ENCODE measurements at places on chromosomes 6 and 20.

DNA sequence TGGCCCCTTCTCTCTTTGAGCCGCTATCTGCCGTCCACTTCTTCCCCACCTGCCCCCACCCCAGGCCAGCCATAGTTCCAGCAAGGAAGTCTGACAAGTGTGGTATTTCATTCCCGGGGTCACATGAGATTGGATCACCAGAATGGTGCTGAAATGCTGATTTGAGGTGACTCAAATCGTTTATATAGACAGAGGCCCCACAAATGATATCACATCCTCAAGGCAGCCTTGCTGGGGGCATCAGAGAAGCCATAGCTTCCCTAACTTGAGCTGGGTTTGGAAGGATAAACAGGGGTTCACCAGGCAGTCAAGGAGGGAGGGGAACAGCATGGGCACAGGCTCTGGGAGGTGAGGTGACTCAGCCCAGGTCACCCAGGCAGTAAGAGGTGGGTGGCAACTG, 9.9 kb downstream of the SDCBP2 start:
- no peak for DNase-seq

DNA sequence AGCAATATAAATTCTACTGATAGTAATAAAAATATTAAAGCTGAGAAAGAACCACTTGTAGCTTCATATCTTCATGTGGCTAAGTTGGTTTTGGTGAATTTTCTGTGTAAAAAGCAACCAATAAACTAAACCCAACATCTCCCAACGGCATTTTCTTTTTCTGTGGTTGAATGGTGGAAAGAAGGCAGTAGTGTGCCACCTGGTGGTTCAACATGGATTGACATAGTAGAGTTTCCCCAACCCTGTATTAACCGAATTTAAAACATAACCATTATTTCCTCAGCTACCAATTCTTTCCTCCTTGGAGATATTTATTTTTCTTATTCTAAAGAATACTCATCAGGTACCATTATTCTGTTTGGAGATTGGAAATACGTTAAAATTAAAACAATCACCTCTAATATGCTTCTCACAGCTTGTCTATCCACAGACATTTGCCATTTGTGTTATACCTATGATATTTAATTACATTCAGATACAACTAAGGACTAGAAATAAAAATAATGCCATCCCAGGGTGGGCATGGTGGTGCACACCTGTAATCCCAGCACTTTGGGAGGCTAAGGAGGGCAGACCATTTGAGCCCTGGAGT, 117.1 kb upstream of the EEF1E1 start:
- DNase-seq, result no peak

GRCh38 chr20:24764027-24764793, 184.9 kb upstream of the CST7 start:
- no peak for DNase-seq

GRCh38 chr6:16154904-16155303, 26.0 kb downstream of the MYLIP start:
- DNase-seq, result no peak

DNA sequence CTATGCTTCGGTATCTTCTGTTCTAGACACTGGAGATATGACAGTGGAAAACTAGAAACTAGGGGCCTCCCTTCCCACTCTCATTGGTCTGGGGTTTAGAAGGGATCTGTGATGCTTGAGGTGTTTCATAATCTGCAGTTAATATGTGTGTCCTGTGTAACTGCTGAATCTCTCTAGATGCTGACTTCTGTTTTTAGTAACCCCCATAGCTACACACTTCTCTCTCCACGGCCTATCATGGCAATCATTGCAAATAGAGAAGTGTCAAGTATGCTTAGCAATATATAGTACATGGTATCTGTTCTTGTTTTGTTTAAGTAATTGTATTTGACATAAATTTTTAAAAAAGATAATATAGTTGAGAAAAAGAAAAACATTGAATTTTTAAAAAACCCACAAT, 394.6 kb upstream of the MMS22L start:
- DNase-seq, result no peak

GRCh38 chr6:143187238-143187923, 126.7 kb downstream of the AIG1 start:
- no peak for DNase-seq

GRCh38 chr6:35919827-35920751, 809 bp downstream of the SRPK1 start:
- no peak for DNase-seq

- DNase-seq, result no peak
Observed at GRCh38 chr6:116691154-116691553, 10.1 kb downstream of the KPNA5 start.

GRCh38 chr6:157535340-157536222, 154.6 kb downstream of the ZDHHC14 start:
- DNase-seq, result no peak

- no peak for DNase-seq
Observed at GRCh38 chr6:22558288-22558882, 11.0 kb upstream of the HDGFL1 start.

GRCh38 chr20:44597930-44598329, 15.6 kb downstream of the PKIG start:
- no peak for DNase-seq

DNA sequence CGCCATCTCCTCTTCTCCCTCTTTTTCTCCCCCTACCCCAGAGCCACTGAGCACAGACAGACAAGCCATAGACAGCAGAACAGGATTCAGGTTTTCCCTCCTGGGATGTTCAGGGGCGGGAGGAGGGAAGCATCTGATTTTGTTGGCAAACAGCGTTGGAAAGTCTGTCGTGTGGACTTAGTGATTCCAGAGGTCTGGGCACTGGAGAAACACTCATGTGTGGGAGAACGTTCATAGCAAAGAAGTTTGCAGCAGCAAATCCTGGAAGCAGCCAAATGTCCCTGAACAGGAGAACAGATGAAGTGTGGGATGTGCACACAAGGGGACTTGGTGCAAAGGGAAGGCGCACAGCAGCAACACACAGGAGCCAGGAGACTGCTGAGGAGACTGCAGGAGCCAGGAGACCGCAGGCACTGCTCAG, 264.1 kb upstream of the CDYL start:
- no peak for DNase-seq

DNA sequence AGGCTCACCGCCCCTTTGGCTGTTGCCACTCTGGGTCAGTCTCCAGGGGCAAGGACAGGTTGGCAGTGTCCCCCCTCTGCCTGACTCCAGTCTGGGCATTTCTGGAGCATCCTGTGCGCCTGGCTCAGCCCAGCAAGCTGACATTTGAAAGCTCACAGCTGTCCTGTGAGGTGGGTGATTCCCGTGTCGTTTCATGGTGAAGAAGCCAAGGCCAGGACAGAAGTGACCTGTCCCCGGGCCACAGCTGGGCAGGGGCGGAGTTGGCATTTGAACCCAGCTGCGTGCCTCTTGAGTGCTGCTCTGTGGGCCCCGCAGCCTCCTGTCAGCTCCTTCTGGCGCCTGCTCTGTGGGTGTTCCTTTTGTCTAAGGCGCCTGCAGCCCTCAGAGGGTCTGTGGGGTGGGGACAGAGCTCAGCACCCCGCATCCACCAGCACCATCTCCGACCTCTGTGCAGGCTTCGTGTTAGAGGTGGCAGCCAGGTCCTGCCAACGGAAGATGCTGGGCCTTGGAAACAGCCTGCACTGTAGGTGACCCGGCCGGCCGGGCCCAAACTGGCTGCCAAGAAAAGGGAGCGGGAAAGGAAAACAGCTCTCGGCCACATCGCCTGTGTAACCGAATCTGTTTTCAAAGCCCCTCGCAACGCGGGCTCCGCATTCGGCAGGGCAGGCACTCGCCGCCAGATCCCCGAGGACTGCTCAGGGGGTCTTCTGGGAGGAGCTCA, 5.8 kb upstream of the GATA5 start:
- DNase-seq, result no peak

GRCh38 chr6:14258695-14259593, 141.4 kb downstream of the CD83 start:
- DNase-seq, result no peak

GRCh38 chr20:45934046-45934585, 367 bp upstream of the PCIF1 start:
- DNase-seq, result peak; percentile 69

DNA sequence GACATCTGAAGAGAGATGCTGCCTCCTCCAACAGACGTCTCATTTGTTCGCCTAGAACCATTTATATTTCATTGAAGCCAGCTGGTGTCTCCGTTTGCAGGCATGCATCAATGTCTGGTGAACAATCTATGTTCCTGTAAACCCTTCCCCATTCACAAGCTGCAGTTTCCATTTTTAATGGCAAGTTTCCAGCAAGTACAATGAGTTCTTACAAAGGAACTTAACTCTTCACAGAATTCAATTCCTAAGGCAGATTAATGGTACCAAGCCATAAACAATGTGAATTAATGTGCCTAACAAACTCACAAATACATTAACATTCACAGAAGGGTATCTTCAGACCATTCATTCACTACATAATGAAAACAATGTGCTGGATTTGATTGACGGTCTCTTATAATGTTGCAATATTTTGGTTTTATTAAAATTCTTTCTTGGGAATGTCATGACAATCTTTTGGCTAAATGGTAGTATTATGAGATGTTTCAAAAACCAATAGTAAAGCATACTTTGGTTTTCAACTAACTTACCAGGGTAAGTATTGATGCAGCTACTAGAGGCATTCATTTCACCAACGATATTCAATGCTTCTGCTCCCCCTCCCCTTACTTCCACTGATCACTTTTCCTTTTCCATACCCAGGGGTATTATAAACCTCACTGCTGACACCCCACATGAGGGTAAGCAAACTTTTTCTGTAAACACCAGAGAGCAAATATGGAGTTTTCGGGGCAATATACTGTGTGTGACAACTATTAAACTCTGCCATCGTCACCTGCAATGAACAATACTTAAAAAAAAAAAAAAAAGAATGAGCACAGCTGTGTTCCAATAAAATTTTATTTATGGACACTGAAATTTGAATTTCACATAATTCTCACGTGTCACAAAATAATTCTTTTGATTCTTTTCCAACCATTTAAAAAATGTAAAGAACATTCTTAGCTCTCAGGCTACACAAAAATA, 4.2 kb downstream of the AKIRIN2 start:
- DNase-seq, result no peak

DNA sequence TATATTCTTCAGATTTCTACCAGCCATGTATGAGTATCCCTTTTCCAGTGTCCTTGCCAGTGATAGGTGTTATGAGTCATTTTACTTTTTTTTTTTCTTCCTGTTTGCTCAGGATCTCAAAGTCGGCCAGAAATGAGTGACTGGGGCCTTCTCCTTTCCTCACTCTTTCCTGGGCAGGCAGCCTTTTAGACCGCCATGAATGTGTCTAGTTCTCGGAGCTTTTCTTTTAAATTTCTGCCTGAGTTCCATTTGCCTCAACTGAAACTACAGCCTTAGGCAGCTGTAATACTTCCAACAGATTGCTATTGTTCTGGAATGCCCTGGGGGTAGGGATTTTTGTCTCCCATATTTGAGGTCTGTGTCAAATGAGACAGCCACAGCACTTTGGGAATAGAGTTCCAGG, 83.7 kb downstream of the STXBP5 start:
- no peak for DNase-seq

DNA sequence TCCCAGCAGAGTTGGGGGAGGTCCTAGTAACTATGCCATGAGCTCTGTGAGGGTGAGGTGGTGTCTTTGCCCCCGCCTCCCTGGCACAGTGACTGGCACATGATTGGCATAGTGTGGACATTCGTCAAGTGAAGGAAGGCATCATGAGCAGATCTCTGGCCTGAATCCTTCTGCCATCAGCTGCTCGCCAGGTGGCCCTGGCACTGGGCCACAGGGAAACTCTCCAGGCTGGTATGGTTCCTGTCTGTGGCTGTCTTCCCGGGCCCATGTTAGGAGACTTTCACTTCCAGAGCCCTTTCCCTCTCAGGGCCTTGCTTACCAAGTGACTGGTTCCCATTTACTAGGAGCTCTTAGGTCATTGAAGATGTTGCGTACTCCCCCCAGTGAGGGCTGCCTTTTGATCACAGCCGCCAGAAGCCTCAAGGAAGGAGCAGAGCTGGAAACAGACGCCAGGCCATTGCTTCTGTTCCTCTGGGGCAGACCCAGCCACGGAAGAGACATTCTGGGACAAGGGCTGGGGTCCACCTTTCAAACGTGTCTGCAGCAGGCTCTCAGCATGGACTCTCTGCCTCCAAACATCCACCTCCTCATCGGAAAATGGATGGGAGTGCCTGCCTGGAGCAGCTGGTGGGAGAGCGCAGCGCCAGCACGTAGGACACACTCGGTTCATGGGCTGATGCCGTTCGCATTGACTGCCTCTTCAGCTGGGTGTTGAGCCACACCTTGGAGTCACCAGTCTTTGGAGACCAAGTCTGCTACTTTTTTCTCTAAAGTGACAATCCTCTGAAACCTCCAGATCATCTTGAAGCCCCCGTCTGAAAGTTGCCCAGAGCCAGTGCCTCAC, 67.2 kb downstream of the PTPN1 start:
- DNase-seq, result no peak

DNA sequence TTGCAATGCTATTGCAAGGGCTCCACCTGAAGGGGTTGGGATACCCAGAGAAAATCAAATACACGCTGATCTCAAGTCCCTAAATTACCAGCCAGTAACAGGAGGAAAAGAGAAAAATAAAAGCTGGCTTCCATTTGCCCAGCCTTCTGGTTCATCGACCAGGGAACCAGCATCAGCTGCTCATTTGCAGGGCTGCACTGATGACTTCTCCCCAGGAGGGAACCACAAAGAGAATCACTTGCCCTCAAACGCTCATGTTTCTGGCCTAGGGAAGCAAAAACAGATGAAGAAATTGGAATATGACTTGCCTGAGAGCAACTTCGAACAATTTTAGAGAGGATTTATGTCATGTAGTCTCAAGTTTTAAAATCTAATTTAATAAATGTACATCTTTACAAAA, 119.7 kb downstream of the SH3BGRL2 start:
- DNase-seq, result no peak

GRCh38 chr6:95230071-95230740, 347.1 kb upstream of the MANEA start:
- no peak for DNase-seq

DNA sequence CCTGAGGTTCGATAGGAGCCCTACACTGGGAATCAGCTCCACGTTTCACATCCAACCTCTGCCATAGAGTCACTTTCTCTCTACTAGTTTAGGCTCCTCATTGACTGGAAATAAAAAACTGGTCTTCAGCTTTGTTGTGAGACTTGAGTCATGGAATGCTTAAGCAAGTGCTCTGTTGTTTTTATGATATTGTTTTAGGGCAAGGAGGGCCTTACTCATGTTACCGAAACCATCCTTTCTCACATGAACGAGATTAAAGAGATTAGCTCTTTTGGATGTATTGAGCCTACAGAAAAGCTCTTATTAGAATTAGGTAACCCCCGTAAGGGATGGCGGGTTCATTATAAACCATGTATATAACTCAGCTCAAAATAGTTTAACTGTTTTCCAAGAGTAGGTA, 6.9 kb upstream of the MOCS1 start:
- DNase-seq, result no peak

- no peak for DNase-seq
Observed at GRCh38 chr6:44278774-44279697, 8.8 kb downstream of the TMEM151B start.

DNA sequence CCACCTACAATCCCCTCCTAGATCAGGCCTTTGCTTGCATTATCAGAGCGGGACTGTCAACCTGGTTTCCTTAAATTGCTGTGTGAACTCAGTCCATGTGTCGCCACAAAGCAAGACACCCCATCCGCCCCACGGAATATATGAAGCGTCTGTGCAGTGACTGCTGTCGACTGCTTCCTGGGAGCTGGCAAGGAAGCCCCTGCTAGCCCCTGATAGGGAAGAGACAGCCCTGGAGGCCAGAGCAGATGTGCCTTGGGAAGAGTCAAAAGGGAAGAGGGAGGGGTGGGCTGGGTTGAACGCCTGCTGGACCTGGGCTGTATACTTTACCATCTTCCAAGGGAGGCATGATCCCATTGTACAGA, 44.1 kb upstream of the APCDD1L start:
- DNase-seq, result no peak

- no peak for DNase-seq
Observed at GRCh38 chr6:82555801-82556200, 192.2 kb downstream of the TPBG start.

- no peak for DNase-seq
Observed at GRCh38 chr6:925656-926213, 232.8 kb upstream of the EXOC2 start.

Measured in activated naive CD4-positive, alpha-beta T cell (primary cell).